ENCODE measurements at places on chromosomes 3 and 15.
A peak's percentile ranks its signal among the peaks of the same experiment; 100 is the strongest.

GRCh38 chr3:148881286-148881685 is 16.2 kb downstream of the CPA3 start:
- DNase-seq: no peak

DNA sequence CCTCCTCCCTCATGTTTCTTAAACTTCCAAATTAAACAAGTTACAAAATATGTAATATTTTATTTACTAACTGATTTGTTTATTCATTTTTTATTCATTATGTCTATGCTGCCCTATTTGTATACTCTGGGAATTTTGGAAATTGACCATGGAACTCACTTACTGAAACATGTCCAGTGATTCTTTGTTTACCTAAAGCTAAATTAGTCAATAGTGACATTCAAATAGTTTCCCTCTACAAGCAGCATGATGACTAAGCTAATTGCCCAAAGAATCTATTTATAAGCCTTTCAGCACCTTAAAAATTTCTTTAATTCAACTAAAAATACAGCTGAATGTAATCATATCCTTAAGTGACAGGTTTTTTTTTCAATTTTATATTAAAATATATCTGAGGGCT is 437.7 kb downstream of the SI start:
- no peak for DNase-seq

- DNase-seq: no peak
Observed at GRCh38 chr3:89042236-89042835, 65.1 kb upstream of the EPHA3 start.

- no peak for DNase-seq
Observed at GRCh38 chr3:170508839-170509238, 77.0 kb downstream of the SLC7A14 start.

DNA sequence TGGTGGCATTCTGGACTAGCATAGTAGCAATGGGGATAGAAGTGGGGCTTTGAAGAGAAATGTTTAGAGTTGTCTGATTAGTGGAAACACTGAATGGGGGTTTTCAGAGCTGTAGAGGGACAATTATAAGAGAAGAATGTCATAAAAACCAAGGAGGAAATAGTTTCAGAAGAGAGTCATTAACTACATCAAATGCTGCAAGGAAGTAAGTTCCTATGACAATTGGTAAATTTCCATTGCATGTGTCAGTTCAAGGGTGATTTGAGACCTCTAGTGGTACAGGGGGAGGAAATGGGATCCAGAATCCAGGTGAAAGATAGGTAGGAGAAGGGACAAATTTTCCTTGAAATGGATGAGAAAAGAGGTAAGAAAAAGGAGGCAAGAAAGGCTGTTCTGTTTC is 68.3 kb upstream of the TBC1D5 start:
- DNase-seq: no peak

DNA sequence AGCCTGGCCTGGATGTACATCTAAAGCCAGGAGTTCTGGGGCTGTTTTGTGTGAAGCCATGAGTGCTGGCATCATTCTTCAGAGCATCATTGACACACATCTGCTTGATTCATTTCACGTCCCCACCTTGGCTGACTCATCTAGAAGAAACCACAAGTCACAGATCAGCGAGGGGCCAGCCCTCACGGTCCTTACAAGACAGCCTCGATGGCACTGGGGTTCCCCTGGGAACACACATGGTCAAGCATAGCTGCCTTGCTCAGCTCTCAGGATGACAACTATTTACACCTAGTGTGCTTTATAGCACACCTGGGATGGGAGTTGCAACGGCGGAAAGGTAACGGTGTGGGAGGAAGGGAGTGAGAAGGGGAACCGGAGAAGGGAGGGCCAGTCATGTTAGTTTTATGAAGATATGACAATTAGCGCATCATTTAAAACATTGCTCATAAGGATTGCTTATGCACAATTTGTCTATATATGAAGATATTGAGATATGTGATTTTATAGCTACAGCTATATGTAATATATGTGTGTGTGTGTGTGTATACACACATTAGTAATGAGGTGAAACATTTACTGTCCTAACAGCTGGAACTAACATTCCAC is 227.1 kb downstream of the RPLP1 start:
- no peak for DNase-seq

- no peak for DNase-seq
Observed at GRCh38 chr3:138334608-138335007, 5.0 kb upstream of the NME9 start.

- DNase-seq: no peak
Observed at GRCh38 chr3:52225452-52226228, at the start of gene TLR9. Gene TLR9 (minus strand): TSS chr3:52225645. CDS start chr3:52225529, 116 bp downstream.

DNA sequence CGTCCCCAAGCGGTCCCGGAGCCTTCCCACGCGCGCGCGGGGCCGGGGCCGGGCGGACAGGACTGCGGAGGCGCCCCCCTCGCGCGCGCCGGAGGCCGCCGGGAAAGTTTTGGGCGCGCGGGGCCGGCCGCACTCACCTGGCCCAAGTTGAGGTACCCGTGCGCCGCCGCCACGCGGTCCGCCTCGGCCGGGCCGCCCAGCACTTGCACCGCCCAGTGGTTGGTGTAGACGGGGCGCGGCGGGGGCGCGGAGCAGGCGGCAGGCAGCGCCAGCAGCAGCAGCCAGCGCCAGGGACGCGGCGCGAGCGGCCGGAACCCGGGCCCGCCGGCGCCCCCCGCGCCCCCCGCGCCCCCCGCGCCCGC is 289 bp downstream of the PCSK6 start:
- peak; percentile 47 for DNase-seq

DNA sequence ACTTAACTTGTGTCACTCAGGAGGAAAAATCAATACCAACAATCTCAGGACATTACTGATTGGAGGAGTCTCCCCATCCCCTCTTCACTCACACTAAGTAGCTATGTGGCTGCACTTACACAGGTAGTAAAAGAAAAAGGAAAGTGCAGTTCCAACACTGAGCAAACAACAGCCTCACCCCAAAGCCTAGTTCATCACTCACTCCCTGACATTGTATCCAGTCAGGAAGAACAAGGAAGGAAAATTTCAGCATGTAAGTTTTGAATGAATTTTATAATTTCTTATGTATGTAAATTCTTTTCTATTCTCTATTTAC is 273.4 kb downstream of the IGSF11 start:
- no peak for DNase-seq

DNA sequence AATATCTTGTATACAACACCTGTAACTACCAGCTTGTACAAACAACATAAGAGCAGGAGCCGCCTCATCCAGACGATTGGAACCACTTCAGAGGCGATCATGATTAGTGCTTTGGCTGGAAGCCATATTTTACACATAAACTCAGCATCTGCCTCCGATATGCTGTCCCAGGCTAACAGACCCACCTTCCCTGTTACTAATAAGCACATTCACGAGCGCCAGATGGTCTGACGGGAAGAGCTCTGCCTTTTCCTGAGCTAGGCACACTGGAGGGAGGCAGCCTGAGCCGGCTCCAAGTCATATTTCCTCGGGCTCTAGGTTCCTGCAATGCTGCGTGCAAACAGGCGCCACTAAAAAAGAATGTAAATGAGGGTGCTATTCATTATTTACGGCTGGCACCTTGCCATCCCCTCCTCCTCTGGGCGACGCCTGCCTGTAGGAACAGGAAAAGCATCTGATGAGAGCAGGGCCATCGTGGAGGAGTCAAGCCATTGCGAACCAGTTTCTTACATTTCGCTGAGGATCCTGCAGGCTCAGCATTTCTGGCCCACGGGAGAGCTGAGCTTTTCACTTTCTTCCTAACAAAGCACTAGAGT is 98.2 kb downstream of the ANXA2 start:
- no peak for DNase-seq

DNA sequence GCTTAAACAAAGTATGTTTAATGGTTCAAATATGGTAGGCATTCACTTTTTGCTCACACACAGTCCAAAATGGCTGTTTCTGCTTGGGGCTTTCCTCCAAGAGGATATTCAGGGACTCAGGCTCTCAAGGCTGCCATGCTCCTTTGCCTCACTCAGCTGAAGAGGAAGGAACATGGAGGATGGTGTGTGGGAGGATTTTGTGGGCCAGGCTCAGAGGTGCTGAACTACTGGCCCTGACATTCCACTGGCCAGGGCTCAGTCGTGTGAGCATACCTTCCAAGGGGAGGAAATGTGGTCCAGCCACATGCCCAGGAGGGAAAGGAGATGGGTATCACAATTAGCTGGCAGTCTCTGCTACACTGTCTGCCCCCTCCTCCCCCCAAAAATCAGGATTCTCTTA is 8.7 kb downstream of the PXYLP1 start:
- no peak for DNase-seq

- DNase-seq: no peak
Observed at GRCh38 chr15:59885832-59886231, 118.3 kb upstream of the FOXB1 start.

DNA sequence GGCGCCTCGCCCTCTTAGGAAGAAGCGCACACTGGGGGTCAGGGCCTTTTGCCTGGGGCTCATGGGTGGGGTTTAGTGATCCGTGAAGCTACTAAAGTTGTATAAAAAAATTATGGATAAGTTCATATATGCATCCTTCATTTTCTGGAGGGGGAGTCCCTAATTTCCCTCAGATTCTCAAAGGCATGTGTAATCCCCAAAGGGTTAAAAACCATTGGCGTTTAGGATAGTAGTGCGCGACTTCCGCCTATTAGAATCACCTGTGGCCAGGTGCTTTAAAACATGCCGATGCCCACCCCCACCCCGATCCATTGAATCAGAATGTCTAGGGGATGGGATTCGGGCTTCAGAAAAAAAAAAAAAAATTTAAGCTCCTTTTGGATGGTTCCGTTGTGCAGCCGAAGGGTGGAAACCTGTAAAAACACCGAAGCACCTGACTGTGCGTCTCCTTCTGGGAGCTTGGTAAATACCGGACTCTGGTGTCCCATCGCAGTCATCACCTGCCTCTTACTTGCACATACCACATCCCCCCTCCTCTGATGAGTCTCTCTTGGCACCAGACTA is 570 bp downstream of the APH1B start:
- DNase-seq: no peak

GRCh38 chr15:35771746-35772442 is 225.9 kb upstream of the DPH6 start:
- no peak for DNase-seq

GRCh38 chr15:100186366-100186765 is 155.4 kb downstream of the ADAMTS17 start:
- DNase-seq: no peak

GRCh38 chr3:173467501-173467900 is 70.0 kb downstream of the NLGN1 start:
- no peak for DNase-seq

DNA sequence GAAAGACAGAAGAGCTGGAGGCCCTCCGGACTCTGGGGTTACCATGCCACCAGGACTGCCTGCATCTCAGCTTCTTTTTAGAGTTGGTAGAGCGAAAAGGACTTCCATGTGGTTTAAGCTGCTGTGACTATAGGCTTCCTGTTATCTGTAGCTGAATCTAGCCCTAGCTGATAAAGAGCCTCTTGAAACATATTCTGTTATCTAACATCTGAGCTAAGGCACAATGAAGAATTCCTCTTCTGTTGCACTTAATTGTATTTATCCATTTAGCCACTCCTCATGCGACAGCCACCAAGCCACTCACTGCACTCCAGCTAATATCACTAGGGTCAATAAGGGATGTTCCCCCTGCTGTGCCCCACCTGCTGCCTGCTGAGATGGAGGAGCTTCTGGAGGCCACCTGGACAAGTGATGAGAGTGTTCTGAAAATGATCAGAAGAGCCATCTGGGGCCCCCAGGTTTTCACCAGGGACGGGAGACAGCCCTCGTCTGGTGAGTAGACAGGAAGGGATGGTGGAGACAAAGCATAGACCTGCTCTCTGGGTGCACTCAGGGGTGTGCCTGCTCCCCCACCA is 94.6 kb upstream of the PLXNA1 start:
- no peak for DNase-seq

- no peak for DNase-seq
Observed at GRCh38 chr3:171293142-171293782, 166.9 kb downstream of the TNIK start.

- no peak for DNase-seq
Observed at GRCh38 chr15:35182841-35183479, 97.9 kb upstream of the NANOGP8 start.

DNA sequence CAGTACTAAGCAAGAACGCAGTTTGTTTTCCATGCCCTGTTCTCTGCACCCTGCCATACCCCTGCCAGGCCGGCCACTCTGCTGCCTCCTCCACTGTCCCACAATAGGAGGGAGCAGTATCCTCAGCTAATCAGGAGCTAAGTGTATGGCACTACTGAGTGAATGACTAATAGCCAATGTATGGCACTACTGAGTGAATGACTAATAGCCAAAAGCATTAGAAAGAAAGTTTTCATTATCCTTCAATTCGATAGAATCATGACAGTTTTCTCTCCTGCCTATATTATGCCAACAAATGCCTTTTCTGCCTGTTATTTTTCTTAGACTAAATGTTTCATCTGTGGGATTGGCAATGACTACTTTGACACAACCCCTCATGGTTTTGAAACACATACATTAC is 107.5 kb upstream of the CHRM5 start:
- DNase-seq: no peak

GRCh38 chr3:45567730-45568172 is 26.8 kb upstream of the LIMD1 start:
- DNase-seq: no peak

DNA sequence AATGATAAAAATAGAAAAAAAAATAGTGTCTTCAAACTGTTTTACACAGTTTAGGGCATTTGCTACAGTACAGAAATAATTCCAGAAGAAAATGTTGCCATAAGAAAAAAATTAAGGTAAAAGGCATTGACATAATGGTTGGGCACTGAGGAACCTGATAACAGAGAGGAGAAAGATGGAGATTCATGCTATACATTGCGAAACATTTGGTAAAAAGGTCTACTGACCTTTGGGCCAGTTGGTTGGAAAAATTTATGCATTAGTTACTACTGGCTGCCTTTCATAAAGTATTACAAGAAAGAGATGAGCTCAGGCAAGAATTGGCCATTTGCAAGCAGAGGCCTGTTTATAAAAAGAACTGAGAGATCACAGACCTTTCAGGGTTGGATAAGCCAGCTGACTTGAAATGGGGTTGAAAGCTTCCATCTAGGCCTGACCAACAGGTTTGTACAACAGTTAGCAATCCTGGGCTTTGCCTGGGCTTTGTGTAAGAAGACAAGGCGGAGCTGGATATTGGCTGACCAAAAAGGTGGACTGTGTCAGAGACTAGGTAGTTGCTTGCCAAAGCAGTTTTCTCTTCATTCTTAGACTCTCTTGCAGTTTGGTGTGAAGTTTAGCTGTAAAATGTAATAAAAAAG is 166.6 kb upstream of the MCTP2 start:
- no peak for DNase-seq

DNA sequence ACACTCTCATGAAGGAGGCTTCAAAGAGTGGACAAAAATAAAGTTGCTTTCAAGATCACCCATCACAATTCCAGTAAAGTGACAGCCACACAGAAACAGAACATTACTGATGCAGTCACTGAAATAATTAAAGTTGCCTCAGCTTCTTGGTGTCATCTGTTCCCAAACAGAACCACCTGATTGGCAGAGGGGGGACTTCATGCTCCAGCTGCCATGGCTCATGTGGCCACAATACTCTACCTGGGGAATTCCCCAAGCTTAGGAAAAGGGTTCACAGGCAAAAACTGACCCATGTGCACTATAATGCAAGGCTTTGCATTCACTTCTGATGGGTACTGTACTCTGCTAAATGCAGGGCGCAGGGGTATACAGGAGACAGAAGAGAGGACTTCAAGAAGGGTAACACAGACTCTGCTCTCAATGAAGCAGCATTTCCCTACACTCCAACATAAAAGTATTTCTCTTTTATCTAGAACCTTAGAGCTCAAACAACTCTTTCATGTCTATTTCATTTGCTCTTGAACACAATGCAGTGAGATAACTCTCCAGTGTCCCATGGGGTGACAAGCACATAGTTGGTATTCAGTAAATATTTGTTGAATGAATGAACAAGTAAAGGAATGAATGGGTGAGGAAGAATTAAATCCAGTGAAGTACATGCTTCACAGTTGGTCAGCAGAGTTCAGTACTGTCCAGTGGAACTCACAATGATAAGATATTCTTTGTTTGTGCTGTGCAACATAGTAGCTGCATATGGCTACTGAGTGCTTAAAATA is 8.6 kb upstream of the CTNNB1 start:
- no peak for DNase-seq
